T-helper 1 cell treated with Interleukin-12 subunit alpha and Interleukin-12 subunit beta and Interleukin-4 antibody, amounts not matched to agents 30 ng/mL and 1 ng/mL, for 36 hours (primary cell): ENCODE measurements at places on chromosomes 4 and X. TPM values are rescaled to one million over a fixed set of nuclear protein-coding genes. Genes with fewer than 3 reads are reported as not detected.

ARHGAP36 gene
- total RNA-seq, result not detected in 2 replicates

SPANXA1 gene
- total RNA-seq, result not detected in 2 replicates

ADH4 gene
- total RNA-seq, result not detected in 2 replicates

CLGN gene
- total RNA-seq, result not detected in 2 replicates

CDKL2 gene
- total RNA-seq, result 0.49 and 0.66 TPM in 2 replicates

REPS2 gene
- not detected in 2 replicates for total RNA-seq

SSX4B gene
- not detected in 2 replicates for total RNA-seq

CDS1 gene
- 0.05 TPM in 2 replicates for total RNA-seq

TLR2 gene
- 3.7 and 4.6 TPM in 2 replicates for total RNA-seq

RNF128 gene
- total RNA-seq, result not detected in 2 replicates

WDR17 gene
- 0.69 and 0.78 TPM in 2 replicates for total RNA-seq

BMP3 gene
- total RNA-seq, result not detected in 2 replicates

CXCL5 gene
- not detected in 2 replicates for total RNA-seq

MXRA5 gene
- not detected in 2 replicates for total RNA-seq
